RPMI7951 (cell line): ENCODE measurements at places on chromosomes 16 and 17. TPM values are rescaled to one million over a fixed set of nuclear protein-coding genes. Genes with fewer than 3 reads are reported as not detected.

- DNase-seq, result no peak
Observed at GRCh38 chr16:53507464-53508179, 4.6 kb upstream of the AKTIP start.

- peak; percentile 26 for DNase-seq
Observed at GRCh38 chr17:4074831-4075495, 67.9 kb downstream of the ZZEF1 start.

DNA sequence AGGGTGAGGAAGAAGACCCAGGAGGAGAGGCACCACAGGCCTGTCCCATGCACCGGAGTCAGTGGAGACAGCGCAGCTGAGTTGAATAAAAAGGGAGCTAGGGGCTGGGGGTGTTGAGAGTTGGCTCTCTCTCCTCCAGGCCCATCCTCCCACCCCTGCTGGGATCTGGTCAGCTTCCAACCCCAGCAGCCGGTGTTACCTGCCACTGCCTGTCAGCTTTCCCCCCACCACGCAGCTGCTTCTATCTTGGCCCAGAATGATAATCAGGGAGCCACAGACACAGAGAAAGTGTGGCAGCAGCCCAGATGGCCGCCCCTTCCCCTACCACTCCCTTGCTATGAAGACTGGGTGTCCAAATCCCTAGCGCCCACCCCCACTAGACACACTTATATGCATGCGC lies 120.6 kb upstream of the RPL38 start:
- no peak for DNase-seq

GRCh38 chr16:15620611-15621195 lies 22.3 kb downstream of the MARF1 start:
- DNase-seq, result no peak

GRCh38 chr17:59399914-59400313 lies 68.5 kb downstream of the YPEL2 start:
- no peak for DNase-seq

GRCh38 chr16:49578018-49578417 lies 204.4 kb downstream of the C16orf78 start:
- DNase-seq, result no peak

GRCh38 chr16:85605912-85606841 lies 6.9 kb upstream of the GSE1 start:
- DNase-seq, result no peak

DNA sequence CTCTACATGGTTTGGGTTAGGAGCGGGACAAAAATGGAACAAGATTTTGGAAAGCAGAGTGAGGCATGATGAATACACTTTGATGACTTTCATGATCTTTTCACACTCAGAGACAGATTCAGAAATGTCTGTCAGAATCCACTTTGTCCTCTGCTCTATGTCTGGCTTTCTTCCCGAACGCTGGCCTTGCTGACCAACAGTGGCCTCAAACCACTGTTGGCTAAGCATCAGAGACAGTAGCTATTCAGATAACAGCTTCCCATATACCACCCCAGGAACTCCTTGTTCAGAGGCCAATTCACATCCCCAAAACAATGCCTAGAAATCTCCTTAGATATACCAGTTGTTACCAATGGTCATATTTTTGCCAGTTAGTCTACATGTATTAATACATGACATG lies 40.9 kb downstream of the FBXL20 start:
- DNase-seq, result no peak

DNA sequence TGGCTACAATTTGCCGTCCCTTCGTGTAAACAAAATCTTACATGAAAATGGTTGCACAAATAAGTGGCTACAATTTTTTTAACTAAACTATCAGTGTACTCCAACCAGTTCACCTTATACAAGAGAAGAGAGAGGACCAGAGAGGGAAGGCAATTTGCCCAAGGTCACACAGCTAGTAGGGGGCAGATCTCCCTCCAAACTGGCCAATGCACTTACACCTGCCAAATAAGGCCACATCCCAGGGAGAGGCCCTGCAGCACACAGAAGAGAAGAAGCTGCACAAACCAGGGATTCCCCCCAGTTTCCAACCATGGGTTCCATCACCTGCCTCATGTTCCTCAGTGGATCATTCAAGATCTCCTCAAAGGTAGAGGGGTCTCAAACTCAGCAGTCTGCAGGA lies 349.9 kb downstream of the SOX9 start:
- DNase-seq, result no peak

DNA sequence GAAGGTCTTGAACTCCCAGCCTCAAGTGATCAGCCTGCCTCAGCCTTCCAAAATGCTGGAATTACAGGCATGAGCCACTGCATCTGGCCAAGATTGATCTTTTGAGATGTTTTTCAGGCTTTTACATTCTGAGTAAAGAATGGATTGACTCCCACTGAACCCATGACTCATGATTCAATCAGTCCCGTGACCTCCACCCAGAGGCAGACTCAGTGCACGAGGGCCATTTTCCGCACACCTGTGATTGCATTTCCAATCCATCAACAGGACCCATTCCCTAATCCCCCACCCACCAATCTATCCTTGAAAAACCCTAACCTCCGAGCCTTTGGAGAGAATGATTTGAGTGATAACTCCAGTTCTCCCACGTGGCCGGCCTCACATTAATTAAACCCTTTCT lies 40.4 kb upstream of the PRKCB start:
- no peak for DNase-seq

DNA sequence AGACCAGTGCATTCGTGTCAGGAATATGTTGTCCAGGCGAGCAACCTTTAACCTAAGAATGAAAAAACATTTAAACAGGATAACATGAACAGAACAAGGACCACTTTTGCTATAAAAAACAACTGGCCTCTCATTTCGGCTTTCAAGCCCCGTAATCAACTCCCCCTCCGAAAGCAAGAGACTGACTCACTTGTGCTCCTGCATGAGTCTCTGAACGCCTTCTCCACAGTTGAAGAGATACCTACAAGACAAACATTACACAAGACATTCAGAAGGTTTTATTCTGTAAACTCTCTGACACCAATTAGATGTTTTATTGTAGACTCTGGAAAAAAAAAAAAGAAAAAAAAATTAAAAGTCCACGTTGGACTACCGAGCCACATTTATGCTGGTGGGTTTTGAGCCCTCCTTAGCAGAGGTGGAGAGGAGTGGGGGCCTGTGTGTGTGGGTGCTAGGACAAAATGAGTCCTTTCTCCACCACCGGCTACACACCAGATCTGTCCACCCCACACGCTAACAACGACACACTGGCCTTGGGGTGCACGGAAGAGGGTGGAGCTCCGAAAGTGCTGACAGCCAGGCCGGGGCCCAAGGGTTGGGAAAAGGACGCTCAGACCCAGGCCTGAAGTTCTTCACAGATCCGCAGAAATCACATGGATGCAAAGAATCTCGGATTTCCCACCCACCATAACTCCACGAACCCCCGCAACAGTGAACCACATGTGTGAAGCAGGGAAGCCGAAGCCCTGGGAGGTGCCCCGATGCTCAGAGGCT lies 759 bp downstream of the ELAC2 start:
- no peak for DNase-seq

GRCh38 chr17:58184986-58185761 lies 7.4 kb upstream of the EPX start:
- no peak for DNase-seq

GRCh38 chr16:87185308-87185707 lies 131.9 kb downstream of the C16orf95 start:
- no peak for DNase-seq

DNA sequence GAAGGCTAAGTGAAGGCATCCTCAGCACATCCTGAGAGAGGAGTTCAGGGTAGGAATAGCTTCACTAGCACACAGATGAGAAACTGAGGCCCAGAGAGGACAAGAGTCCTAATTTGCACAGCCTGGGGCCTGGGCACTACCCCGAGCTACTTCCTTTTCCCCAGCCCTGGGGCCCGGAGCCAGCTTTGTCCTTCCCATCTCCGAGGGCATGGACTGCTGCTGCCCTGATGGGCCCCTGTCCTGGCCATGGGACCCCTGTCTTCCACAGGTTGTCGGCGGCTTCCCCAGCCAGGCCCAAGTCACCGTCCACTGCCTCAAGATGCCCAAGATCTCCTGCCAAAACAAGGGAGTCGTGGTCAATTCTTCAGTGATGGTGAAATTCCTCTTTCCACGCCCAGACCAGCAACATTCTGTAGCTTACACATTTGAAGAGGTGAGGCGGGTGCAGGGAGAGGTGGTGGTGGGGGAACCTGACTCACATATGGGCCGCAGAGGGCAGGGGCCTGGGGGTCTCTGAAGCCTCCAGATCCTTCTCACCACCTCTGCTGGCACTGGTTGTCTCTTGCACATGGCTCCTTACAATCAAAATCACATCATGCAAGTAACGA lies 11.4 kb upstream of the NLRC5 start:
- no peak for DNase-seq

GRCh38 chr16:48000622-48001021 lies 155.2 kb downstream of the ABCC12 start:
- no peak for DNase-seq

DNA sequence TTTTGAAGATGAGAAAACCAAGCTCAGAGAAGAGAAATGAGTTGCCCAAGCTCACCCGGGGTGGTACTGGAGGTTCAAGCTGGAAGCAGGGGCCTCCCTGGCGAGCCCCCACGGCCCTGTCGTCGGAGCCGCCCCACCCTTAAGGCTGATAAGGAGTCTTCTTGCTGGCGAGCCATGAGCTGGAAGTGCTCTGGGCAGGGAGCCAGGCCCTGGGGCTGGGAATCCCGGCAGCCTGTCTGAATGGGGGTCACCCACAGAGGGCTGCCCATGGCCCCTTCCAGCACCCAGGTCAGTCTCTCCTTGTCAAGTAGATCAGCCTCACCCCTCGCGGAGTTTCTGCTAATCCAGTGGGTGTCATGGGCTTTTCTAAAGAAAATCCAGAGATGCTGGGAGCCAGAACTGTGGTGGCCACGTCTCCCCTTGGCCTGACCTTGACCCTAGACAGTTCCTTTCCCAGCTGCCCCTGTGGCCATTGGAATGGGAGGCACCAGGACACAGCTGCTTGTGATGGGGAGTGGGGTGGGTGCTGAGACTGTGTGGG lies 1.2 kb upstream of the P2RX1 start:
- peak; percentile 21 for DNase-seq

GRCh38 chr17:5587438-5588032 lies 3.2 kb upstream of the NLRP1 start:
- DNase-seq, result peak; percentile 67

GRCh38 chr17:28346746-28347246 lies 10.5 kb downstream of the POLDIP2 start:
- no peak for DNase-seq

GRCh38 chr16:2210386-2211365 lies at the start of gene BRICD5:
TSS of gene BRICD5 (minus strand) at chr16:2210863. CDS start at chr16:2210833, 30 bp downstream.
- DNase-seq, result no peak

DNA sequence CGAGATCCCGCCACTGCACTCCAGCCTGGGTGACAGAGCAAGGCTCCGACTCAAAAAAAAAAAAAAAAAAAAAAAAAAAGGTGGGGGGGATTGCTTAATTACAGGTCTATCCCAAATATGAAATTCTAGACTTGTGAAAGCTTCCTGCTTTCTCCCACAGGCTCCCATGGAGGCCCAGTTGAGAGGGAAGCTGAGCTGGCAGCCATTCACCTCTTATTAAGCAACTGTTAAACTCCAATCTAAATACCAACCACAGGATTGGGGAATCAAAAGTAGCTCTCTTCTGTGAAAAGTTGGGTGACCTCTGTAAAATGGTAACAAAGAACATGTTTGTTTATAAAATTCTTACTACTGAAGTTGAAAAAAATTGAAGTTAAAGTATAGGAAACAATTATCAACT lies 45.8 kb upstream of the STAC2 start:
- DNase-seq, result no peak

DNA sequence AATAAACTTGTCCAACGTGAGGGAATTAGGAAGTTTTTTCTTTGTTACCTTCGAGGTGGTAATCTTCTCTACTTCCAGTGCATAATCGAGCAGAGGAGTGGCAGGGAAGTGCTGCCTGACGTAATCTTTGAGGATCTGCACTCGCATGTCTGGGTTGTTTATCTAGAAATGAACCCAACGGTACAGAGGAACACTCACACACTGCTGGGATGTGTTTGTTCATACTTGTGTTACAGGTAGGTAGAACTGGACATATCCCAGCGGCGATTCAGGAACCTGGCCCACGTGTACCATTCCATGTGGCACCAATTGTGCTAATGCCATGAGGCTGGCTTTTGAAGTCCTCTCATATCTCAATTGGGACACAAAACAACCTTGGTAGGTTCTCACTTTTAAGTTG lies 4.2 kb upstream of the KLHL11 start:
- no peak for DNase-seq

GRCh38 chr17:8629371-8630226 lies 926 bp downstream of the MYH10 start:
- DNase-seq, result no peak

DNA sequence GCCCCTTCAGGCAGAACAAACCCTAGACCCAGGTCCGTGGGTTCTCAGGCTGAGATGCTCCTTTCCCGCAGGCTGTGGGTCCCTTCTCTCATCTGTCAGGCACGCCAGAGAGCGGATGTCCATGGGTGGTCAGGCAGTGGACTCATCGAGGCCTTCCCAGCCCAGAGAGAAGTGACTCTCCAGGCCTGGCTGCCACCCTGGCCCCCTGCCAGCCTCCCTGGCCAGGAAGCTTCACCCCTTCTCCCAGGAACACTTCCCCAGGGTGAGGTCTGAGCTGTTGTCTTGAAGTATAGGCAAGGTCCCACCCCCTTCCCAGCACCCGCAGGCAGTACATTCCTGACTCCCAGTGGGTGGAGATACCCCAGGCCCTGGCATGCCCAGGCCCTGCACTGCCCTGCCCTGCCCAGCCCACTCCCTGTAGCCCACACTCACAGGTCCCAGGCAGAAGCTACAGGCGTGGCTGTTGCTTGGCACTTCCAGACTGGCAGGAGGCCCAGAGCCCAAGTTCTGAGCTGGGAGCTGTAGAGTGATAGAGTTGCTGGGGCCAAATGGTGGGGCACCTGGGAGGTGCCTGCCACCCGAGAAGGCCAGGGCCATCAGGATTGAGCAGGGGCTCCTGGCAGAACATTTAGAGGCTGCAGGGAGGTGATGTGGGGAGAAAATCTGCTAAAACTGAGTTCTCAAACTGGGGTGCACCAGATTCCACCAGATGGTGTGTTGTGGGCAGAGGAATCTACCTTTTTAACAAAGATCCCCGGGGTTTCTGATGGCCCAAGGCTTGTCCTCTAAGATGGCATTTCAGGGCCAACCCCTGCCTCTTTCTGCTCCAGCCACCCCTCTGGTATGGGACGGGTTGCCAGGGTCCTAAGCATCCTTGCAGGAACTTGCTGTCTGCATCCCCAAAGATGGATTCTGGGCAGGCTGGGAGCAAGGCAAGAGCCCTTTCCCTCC lies 6.7 kb downstream of the ITGA3 start:
- DNase-seq, result peak; percentile 99

The SHBG gene
- not detected in 2 replicates for total RNA-seq

The SULT1A2 gene
- not detected in 2 replicates for total RNA-seq

The CDH3 gene
- under 0.01 and 0.24 TPM in 2 replicates for total RNA-seq

The LDHD gene
- total RNA-seq, result 0.68 and 0.96 TPM in 2 replicates

The PLA2G10 gene
- not detected in 2 replicates for total RNA-seq

The SULT1A4 gene
- total RNA-seq, result 0.20 and 2.9 TPM in 2 replicates

The COX4I1 gene
- total RNA-seq, result 560 and 594 TPM in 2 replicates

The IL17C gene
- total RNA-seq, result not detected in 2 replicates

The TBC1D28 gene
- not detected in 2 replicates for total RNA-seq

The KRT222 gene
- not detected in 2 replicates for total RNA-seq

The EME1 gene
- 10.6 and 14.3 TPM in 2 replicates for total RNA-seq
